ENCODE measurements at places on chromosomes 3 and 15.

DNA sequence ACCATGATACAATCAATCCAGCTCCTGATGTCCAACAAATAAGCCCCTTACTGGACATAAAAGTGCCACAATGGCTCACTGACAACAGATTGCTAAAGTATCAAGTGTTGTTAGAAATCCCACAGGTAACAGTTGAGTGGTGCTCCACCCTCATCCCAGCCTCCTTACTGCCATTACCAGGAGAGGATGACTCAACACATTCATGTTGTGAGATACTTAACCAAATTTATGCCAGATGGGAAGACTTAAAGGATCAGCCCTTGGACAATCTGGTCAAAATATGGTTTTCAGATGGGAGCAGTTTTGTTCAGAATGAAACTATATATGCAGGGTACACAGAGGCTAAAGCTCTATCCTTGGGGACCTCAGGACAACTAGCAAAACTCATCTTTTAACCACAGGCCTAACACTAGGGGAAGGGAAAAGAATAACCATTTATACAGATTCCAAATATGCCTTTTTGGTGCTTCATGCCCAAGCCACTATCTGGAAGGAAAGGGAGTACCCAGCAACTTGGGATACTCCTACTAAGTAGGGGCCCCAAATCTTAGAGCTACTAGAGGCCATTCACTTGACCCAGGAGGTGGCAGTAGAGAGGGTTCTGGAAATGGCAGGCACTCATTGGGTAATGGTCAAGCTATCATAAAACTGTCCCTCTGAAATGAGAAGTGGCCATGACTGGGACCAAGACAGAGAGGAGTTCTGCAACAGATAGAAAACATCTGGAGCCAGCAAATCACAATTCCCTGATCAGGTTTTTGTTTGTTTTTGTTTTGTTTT is 6.9 kb upstream of the ZNF662 start:
- no peak for DNase-seq

DNA sequence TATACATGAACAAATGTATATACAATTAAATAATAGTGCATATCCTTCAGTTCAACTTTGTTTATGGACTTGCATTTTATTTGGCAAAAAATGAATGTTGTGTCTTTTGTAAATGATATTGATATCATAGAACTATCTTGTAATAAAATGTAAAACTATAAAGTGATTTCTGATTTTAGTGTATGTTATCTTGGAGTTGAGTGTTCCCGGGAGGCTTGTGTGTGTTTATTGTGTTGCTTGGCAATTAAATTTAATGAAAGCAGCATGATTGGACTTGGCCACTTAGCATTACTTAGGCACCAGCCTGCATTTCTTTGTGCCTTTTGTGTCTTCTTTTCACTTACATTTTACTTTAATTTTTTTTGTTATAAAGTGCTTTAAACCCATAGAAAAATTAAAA is 10.6 kb downstream of the ARHGEF26 start:
- no peak for DNase-seq

- DNase-seq: no peak
Observed at GRCh38 chr3:126081618-126082361, 2.1 kb downstream of the SLC41A3 start.

DNA sequence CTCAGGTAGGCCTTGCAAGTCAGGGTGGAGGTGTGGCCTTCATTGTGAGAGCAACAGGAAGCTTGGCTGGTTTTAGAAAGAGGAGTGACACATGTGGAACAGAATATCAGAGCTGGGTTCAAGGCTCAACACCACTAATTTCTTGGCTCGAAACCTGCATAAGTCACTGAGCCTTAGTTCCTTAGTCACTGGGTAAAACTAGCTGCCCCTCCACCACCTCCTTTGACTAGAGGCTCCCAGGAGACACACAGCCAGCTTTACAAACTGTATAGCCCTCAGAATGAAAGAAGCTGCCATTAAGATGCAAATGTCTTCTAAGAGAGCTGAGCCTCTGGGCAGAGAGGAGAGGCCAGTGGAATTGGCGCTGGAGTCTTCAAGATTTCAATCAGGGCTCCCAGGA is 67.7 kb downstream of the CERS3 start:
- no peak for DNase-seq

DNA sequence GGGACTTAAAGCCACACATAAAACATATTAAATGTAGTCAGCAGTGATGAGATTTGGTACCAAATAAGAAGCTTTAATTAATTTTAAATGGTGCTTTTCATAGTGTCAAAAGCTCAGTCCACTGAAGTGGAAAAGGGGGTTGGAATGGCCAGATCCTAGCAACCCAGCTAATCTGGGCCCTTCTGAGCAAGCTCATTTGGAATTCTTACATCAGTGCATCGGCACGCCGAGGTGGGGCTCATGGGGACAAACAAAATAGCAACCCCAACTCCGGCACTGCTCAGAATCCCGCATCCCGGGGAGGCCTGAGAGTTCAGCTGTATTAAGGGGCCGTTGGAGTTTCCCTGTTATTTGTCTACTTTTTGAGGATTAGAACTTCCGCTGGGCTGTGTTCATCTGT is 526.4 kb downstream of the SOX2 start:
- DNase-seq: no peak

- no peak for DNase-seq
Observed at GRCh38 chr15:78762985-78763795, 48.1 kb downstream of the ADAMTS7 start.

GRCh38 chr3:12049675-12050074 is 45.5 kb downstream of the SYN2 start:
- no peak for DNase-seq

GRCh38 chr3:171965067-171965712 is 74.2 kb upstream of the FNDC3B start:
- no peak for DNase-seq

- no peak for DNase-seq
Observed at GRCh38 chr3:184887574-184887973, 75.6 kb downstream of the VPS8 start.

GRCh38 chr3:104521606-104522336 is 844.9 kb upstream of the ALCAM start:
- no peak for DNase-seq

All from fibroblast of skin of left quadriceps (primary cell).